Activated B cell treated with CpG ODN at 0.5 μM for 24 hours (primary cell): ENCODE measurements at places on chromosomes 7 and 10. TPM values are rescaled to one million over a fixed set of nuclear protein-coding genes. Genes with fewer than 3 reads are reported as not detected.

- no peak for DNase-seq
Measured at GRCh38 chr7:12315049-12315448, 88.6 kb downstream of the VWDE start.

DNA sequence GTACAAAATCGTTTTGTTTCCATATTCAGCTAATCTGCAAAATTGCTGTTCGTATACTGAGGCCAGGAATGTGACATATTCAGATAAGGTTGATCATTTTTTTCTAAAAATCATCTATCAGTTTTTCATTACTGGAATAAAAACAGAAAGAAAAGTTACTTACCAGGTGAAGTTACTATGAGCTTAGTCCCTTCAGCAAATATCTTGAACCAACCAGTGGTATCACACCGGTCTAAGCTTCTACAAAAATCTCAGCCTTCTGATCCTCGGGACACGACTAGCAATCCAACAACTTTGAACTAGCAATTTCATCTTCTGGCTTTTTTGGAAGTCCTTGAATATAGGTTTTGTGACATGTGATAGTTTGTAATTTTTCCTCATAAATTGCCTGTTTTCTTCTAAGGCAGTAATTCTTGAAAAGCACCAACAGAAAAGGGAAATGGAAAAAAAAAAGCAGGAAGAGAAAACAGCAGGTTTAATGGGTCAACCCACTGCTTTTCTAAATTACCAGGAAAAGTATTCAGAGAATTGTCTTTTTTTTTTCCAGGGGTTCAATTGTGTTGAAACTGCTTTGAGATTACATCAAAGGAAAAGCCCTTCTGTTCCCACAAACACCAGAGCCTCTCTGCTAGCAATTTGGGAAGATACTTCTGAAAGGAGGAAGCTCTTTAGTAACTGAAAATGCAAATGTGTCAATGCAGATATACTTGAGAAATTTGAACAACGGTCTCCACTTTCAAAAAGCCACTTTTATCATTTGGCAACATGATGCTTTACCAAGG is 2.9 kb upstream of the TARP start:
- DNase-seq, result no peak

The SMKR1 gene
- total RNA-seq, result 2.2 and 2.4 TPM in 2 replicates

DNA sequence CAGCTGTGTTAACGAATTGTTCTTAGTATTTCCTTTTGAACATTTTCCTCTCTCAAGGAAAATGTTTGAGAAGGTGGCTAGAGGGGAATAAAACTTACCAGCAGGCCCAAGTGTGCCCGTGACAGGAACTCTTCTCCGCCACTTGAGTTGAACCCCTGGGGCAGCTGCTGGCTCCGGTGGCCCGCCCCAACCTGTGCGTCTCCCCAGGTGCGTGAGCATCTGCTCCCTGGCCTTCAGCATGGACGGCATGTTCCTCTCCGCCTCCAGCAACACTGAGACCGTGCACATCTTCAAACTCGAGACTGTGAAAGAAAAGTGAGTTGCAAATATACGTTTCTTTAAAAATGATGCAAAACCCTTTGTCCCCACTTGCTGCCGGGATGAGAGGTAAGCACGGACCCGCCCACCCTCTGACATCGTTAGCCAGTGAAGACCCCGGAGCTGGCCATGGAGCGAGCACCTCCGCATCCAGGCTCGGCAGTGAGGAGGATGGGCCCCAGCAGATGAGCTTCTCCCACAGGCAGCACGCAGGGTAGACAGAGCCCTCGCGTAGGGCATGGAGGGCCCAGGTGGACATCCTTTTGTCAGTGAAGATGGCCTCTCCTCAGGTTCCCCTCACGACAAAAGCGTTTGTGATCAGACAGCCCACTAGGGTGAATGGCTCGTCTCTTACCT is 35.7 kb downstream of the WIPI2 start:
- no peak for DNase-seq

DNA sequence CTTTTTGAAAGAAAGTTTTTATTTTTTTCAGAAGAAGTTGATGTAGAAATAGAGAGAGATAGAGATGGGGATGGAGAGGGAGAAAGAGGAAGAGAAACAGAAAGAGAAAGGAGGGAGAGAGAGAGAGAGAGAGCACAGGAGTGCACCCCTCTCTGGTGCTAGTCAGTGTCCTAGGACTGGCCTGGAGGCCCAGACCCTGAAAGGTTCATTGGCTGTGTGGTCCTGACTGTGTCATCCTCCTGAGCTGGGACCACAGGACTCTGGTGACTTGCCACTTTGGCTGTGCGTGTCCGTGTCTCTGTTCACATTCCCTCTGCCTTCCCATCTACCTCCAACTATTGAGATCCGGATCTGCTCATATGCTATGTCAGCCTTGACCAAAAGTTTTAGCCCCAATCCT is 62.1 kb upstream of the SHH start:
- DNase-seq, result no peak

- DNase-seq, result no peak
Measured at GRCh38 chr10:59985639-59986038, 79.3 kb upstream of the CCDC6 start.

DNA sequence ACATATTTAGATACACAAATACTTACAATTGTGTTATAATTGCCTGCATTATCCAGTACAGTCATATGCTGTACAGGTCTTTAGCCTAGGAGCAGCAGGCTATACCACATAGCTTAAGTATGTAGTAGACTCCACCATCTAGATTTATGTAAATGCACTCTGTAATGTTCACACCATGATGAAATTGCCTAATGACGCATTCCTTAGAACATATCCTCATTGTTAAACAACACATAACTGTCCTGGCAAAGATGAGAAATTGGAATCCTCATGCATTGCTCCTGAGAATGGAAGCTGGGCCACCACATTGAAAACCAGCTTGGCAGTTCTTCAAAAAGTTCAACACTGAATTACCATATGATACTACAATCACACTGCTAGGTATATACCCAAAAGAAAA is 1002.8 kb upstream of the CELF2 start:
- no peak for DNase-seq

DNA sequence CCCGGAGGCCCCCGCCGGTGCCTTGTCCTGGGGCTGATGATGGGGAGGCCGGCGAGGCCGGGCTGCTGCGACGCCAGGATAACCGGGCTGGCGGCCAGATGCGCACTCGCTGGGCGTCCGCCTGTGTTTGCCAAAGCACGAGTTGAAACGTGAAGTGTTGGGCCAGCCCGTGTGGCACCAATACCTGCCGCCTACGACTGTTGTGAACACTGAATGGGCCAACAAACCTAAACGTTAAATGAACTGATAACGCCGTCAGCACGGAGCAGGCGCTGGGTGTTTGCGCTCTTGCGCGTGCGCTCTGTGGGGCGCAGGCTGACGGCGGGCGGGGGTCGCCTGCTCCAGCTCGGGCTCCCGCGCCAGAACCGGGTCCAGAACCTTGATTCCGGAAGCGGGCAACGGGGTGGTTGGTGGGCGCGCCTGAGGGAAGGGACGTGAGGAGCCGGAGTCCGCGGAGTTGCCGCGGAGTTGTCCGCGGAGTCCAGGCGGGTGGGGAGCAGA is 658 bp downstream of the CYP2E1 start:
- no peak for DNase-seq

The NODAL gene
- total RNA-seq, result not detected in 2 replicates

The LANCL2 gene
- total RNA-seq, result 17.8 and 21.5 TPM in 2 replicates

The ADIRF gene
- 7.9 and 9.5 TPM in 2 replicates for total RNA-seq

The NOS3 gene
- 0.10 and 0.22 TPM in 2 replicates for total RNA-seq

GRCh38 chr7:107236862-107237261 is 68.1 kb downstream of the HBP1 start:
- DNase-seq, result no peak

The HIP1 gene
- total RNA-seq, result 6.1 and 7.9 TPM in 2 replicates

GRCh38 chr10:27088119-27089044 is 11.9 kb downstream of the ANKRD26 start:
- no peak for DNase-seq

The NXPH1 gene
- total RNA-seq, result not detected in 2 replicates

- no peak for DNase-seq
Measured at GRCh38 chr10:48945441-48946130, 5.9 kb upstream of the LRRC18 start.

The KIFBP gene
- 6.5 and 7.7 TPM in 2 replicates for total RNA-seq

DNA sequence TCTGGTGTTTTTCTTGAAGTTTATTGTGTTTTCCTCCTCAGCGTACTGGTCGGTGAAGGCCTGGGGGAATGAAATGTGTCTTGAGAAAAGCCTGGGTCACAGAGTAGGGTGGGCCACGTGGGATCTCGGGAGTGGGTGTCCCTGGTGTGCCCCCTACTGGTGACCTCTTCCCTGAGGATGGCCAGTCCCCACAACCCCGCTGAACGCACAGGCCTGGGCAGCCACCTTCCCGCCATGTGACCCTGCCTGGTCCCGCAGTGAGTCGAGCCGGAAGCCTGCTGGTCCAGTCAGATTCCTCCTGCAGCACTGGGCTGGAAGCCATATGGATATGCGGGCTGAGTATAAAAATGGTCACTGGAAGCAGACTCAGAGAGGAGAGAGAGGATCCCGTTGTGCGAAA is 52.9 kb upstream of the GNA12 start:
- no peak for DNase-seq

GRCh38 chr7:111982133-111982532 is 224.1 kb downstream of the DOCK4 start:
- no peak for DNase-seq

- DNase-seq, result no peak
Measured at GRCh38 chr10:5614155-5614721, 52.2 kb downstream of the ASB13 start.

DNA sequence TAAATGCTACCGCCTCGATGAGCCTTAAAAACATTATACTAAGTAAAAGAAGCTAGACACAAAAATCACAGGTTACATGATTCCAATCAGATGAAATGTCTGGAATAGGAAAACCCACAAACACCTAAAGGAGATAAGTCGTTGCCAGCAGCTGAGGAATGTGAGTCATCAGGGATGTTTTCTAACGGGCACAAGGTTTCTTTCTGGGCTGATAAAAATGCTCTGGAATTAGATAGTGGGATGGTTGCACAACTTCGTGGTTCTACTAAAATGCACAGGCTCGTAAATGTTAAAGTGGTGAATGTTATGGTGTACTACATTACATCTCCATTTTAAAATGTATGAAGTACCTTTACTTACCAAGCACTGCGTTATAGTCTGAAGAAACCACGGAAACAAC is 9.7 kb downstream of the ABLIM1 start:
- no peak for DNase-seq

- no peak for DNase-seq
Measured at GRCh38 chr7:11848251-11848650, 16.3 kb upstream of the THSD7A start.

The SDK1 gene
- total RNA-seq, result 0.32 and 1.3 TPM in 2 replicates

DNA sequence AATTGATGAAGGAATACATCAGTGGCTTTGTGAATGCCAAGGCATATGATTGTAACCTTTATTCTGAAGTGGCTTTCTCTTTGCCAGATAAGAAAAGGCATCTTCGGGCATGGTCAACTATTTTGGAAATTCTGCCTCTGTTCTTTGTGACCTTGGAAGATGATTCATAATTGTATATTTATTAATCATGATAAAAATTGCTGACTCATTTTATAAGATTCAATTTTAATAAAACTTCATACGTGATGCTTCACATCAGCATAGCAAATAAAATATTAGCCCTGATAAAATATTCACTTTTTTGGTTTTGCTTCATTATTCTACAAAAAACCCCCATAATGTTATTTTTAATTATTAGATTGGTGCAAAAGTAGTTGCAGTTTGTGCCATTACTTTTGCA is 200.5 kb downstream of the MACC1 start:
- no peak for DNase-seq

GRCh38 chr10:82817676-82818422 is 942.9 kb downstream of the NRG3 start:
- DNase-seq, result no peak

DNA sequence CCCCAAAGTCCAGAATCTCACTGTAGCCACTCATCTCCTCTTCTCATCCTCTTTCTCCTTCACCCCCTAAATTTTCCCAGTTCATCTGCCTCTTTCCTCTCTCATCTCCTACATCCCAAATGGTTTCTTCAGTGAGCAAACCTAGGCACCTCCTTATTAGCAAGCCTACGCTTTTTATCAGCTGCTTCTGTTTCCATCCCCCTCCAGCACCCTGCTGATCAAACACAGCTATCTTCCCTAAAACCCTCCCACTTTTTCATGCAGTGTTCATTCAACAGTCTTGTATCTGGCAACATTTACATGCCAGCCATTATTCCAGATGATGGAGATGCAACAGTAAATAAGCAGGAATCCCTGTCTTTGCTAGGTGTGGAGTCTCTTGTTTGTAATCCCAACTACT is 3.3 kb upstream of the ABRAXAS2 start:
- DNase-seq, result no peak

The TMEM236 gene
- 0.09 and 0.10 TPM in 2 replicates for total RNA-seq

The UBTD1 gene
- total RNA-seq, result 0.91 and 1.0 TPM in 2 replicates

GRCh38 chr7:29346231-29346978 is 151.8 kb downstream of the CHN2 start:
- DNase-seq, result no peak

The VWA2 gene
- total RNA-seq, result not detected in 2 replicates

The PAX2 gene
- not detected in 2 replicates for total RNA-seq

DNA sequence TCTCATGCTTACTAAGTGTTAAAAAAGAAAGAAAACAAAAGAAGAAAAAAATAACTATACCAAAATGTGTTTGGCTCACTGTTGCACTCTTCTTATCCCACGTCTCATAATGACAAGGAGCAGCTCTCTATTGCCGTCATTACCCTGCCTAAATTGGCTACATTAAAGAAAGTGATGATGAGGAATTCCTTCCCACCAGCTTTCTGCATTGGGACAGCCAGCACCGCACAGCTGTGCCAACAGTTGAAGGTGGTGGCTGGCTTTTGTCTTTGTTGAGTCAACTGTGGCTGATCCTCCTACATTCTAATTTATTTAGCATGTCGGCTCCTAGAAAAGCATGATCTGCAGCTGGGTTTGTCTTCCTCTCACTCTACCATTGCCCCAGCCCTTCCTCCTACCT is 751.8 kb downstream of the KCNMA1 start:
- no peak for DNase-seq
